ENCODE measurements at places on chromosomes 4 and X.

DNA sequence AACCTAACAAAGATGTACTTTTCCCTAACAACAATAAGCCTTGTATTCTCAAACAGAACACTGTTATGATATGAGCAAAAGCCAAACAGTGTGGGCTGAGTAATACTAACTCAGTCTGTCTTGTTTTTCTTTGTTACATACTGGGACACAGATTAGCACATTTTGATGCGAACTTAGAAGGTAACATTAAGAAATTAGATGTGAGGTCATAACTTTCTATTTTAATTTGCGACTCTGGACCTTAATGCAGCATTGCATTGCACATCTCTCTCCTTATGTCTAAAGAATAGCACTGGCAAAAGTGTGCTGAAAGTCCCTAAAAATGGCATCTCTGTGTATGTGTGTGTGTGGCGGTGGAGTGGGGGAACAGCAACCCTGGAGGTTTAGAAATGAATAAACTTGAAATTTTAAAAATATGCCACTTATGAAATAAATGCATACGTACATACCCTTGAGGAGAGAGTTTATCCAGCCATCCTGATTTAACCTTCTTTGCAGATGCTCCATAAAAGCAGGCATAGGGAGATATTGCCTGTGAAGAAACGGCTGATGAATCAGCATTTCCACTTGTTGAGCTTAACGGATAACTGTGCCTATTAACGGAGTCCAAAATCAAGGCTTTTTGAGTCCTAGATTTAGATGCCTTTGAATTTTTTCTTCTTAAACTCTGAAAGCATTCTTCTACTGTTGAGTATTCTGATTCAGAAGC is 34.2 kb downstream of the ARAP2 start:
- no peaks in the 10 kb centered on the region for H3K36me3 ChIP-seq
- H3K4me1 ChIP-seq, result no peaks in the 10 kb centered on the region
- H3K27me3 ChIP-seq, result no peaks in the 10 kb centered on the region
- no peak for DNase-seq
- no peak overlapping the region for H3K27ac ChIP-seq
- no peak overlapping the region for H3K4me3 ChIP-seq

DNA sequence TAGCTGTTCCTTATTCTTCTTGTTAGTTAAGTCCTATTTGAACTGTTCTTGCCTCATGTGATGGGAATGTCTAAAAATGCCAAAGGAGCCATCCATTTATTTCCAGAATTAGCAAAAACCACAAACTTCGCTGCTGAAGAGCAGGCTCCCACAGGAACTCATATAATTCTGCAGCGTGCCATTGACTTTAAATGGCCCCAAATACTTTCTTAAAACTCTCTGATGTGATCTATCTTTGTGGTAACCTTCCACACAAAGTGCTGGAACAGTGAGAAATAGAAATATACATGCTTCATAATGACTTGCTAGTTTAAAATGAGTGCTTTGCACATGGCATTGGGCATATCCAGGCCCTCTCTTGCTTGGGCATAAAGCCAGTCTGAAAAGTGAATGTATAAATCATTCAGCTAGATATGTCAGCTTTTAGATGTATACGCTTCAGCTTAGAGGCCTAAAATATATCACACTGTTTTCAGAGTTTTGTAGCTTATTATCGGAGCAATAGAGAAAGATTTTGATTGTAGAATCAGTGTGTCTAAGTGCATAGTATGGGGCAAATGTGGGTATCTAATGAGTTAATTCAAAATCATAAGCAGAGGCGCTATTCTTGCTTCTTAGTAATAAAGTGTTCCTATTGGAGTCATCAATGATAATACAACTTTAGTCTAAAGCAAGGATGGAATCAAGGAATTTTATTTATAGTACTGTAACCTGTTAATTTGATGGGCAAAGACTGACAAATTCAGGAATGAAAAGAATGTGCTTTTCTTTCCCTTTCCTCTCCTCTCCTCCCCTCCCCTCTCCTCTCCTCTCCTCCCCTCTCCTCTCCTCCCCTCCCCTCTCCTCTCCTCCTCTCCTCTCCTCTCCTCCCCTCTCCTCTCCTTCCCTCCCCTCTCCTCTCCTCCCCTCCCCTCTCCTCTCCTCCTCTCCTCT is 392.2 kb upstream of the ZFP42 start:
- H3K36me3 ChIP-seq, result no peaks in the 10 kb centered on the region
- no peak for DNase-seq
- no peaks in the 10 kb centered on the region for H3K27me3 ChIP-seq
- H3K27ac ChIP-seq, result peak overlapping the region; percentile 23

GRCh38 chrX:124257924-124258702 is 74.3 kb upstream of the TEX13D start:
- H3K27me3 ChIP-seq, result no peaks in the 10 kb centered on the region
- H3K27ac ChIP-seq, result peak overlapping the region; percentile 57
- peaks cover 5% of the 10 kb centered on the region for H3K4me1 ChIP-seq

GRCh38 chr4:123986268-123986798 is 589.7 kb downstream of the SPRY1 start:
- no peaks in the 10 kb centered on the region for H3K27me3 ChIP-seq
- H3K4me3 ChIP-seq, result no peak overlapping the region
- H3K36me3 ChIP-seq, result no peaks in the 10 kb centered on the region

- peaks cover 18% of the 10 kb centered on the region for H3K36me3 ChIP-seq
- no peak for DNase-seq
- no peak overlapping the region for H3K27ac ChIP-seq
- no peak overlapping the region for H3K4me3 ChIP-seq
- peaks cover 13% of the 10 kb centered on the region for H3K4me1 ChIP-seq
- H3K27me3 ChIP-seq, result no peaks in the 10 kb centered on the region
Observed at GRCh38 chrX:332496-332860, 13.9 kb upstream of the GTPBP6 start.

- H3K27me3 ChIP-seq, result no peaks in the 10 kb centered on the region
- DNase-seq, result no peak
- no peaks in the 10 kb centered on the region for H3K36me3 ChIP-seq
- no peak overlapping the region for H3K27ac ChIP-seq
Observed at GRCh38 chr4:165294907-165295306, 32.6 kb upstream of the MSMO1 start.

DNA sequence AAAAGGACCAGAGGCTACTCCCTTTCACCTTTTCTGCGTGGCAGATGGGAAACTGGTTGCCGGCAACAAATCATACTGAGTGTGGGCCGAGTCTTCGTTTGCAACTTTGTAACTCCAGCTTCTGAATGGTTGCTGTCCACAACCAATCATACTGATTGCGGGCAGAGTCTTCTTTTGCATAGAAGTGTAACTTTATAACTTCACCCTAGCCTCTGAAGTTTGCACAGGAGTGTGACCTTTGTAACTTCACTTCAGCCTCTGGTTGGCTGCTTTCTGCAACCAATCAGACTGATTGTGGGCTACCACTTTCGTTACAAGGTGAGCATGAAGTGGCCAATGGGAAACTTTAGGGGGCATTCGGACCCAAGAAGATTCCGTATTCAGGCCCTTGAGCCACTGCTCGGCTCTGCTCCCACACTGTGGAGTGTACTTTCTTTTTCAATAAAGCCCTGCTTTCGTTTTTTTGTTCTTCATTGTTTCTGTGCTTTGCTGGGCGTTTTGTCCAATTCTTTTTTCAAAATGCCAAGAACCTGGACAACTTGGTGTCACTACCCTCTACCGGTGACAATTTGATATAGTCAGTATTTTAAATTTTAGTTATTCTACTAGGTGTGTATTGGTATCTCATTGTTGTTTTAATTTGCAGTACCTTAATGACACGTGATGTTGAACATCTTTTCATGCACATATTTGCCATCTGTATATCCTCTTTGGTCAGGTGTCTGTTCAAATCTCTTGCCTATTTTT is 9.0 kb upstream of the PAGE5 start:
- no peaks in the 10 kb centered on the region for H3K4me1 ChIP-seq
- no peaks in the 10 kb centered on the region for H3K27me3 ChIP-seq
- H3K4me3 ChIP-seq, result no peak overlapping the region
- H3K27ac ChIP-seq, result no peak overlapping the region
- no peak for DNase-seq

DNA sequence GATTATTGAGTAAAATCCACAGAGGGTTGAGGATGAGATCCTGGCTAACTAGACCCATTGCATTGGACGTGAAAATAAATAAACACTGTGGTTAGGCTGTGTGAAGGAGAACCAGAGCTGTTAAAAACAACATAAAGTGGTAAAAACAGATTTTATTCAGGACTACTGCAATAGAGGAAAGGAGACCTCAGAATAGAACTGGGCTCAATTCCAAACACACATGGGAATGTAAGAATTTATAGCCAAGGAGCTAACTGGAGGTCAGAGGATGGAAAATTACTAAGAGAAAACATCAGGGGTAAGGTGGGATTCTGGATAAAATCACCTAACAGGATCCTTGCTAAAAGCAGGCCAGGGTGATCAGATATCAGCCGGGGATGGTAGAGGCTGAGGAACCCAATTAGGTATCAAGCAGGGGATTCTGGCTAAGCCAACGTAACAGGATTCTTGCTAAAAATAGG is 112.4 kb downstream of the RNF150 start:
- H3K36me3 ChIP-seq, result no peaks in the 10 kb centered on the region
- H3K4me3 ChIP-seq, result no peak overlapping the region
- H3K27me3 ChIP-seq, result no peaks in the 10 kb centered on the region
- DNase-seq, result no peak
- peaks cover 37% of the 10 kb centered on the region for H3K4me1 ChIP-seq

DNA sequence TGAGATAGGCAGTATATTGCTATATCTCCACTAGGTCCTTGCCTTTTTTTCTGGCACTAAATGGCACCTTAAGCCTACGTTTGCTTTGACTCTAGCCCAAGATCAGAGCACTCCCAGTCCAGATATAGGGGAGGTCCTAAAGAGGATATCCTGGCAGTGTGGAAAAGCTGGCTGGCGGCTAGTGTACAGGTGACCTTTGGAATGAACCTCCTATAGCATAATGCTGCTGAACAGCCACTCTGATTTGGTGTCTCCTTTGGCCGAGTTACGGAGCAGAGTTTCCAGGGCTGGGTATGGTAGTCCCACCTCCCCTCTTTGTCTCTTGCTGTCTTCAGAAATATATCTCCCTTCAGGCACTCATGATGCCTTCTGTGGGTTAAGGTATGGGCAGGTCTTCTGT is 53.9 kb downstream of the PHEX start:
- no peaks in the 10 kb centered on the region for H3K4me1 ChIP-seq
- H3K36me3 ChIP-seq, result no peaks in the 10 kb centered on the region
- no peak for DNase-seq
- no peak overlapping the region for H3K4me3 ChIP-seq
- no peak overlapping the region for H3K27ac ChIP-seq

- H3K36me3 ChIP-seq, result no peaks in the 10 kb centered on the region
- H3K27ac ChIP-seq, result no peak overlapping the region
- no peaks in the 10 kb centered on the region for H3K27me3 ChIP-seq
Observed at GRCh38 chr4:78022517-78022916, 34.6 kb upstream of the FRAS1 start.

- DNase-seq, result no peak
- H3K36me3 ChIP-seq, result no peaks in the 10 kb centered on the region
- no peaks in the 10 kb centered on the region for H3K4me1 ChIP-seq
- no peak overlapping the region for H3K27ac ChIP-seq
Observed at GRCh38 chr4:55345054-55345453, 988 bp upstream of the SRD5A3 start.

- H3K4me3 ChIP-seq, result no peak overlapping the region
- H3K4me1 ChIP-seq, result no peaks in the 10 kb centered on the region
- H3K36me3 ChIP-seq, result no peaks in the 10 kb centered on the region
Observed at GRCh38 chrX:132375941-132376340, 112.9 kb downstream of the MBNL3 start.

GRCh38 chr4:98786866-98787265 is 128.5 kb upstream of the TSPAN5 start:
- H3K4me1 ChIP-seq, result no peaks in the 10 kb centered on the region
- H3K27me3 ChIP-seq, result no peaks in the 10 kb centered on the region
- no peak for DNase-seq
- H3K27ac ChIP-seq, result no peak overlapping the region
- no peak overlapping the region for H3K4me3 ChIP-seq
- no peaks in the 10 kb centered on the region for H3K36me3 ChIP-seq

- no peaks in the 10 kb centered on the region for H3K4me1 ChIP-seq
- no peak overlapping the region for H3K4me3 ChIP-seq
- no peaks in the 10 kb centered on the region for H3K27me3 ChIP-seq
- H3K27ac ChIP-seq, result no peak overlapping the region
- no peaks in the 10 kb centered on the region for H3K36me3 ChIP-seq
- no peak for DNase-seq
Observed at GRCh38 chr4:56316011-56316650, 71.2 kb downstream of the AASDH start.

All from tibial artery (tissue), 4 donors.